ENCODE measurements at places on chromosomes 5 and 9.

GRCh38 chr9:112705768-112706427 lies 12.0 kb downstream of the INIP start:
- DNase-seq, result peak; percentile 32

DNA sequence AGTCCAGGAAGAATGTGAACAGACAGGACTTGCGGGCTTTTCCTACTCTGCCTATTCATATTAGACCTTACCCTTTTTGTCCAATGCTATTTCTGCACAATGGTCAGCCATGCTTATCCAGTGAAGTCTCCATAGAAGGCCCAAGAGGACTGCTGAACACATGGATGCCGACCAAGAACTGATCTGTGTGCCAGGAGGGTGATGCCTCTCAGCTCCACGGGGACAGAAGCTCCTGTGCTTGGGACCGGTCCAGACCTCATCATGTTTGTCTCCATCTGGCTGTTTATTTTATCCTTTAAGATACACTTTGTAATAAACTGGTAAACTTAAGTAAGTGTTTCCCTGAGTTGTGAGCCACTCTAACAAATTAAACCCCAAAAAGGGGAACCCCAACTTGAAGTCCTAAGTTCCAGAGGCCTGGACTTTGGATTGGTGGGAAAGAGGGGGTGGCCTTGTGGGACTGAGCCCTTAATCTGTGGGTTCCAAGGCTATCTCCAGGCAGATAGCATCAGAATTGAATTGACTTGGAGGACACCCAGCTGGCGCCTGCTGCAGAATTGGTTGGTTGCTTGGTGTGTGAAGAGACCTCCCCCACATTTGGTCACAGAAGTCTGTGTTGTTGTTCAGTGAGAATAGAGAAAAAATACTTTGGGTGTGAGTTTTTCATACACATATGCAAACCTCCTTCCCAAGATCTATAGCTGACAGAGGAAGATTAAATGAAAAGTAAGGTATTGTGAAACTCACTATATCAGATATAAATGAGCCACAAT lies 57.9 kb upstream of the ANKH start:
- DNase-seq, result no peak

GRCh38 chr5:87307796-87308423 lies 40.2 kb downstream of the RASA1 start:
- DNase-seq, result no peak

DNA sequence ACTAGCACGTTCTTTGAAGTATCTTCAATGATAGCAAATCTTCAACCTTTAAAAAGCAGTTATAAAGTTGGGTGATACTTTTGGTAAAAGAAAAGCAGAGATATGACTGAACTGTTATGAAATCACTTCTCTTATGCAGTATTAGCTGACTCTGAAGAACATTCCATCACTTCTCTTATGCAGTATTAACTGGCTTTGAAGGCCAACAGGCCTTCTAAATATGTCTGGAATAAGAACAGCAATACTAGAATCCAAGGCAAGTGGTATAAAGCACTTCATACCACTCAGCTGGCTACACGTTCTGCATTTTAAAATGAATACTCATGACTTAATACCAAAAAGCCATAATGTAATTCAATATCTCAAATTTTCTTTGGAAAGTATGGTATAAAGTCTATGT lies 17.3 kb downstream of the SKIC3 start:
- no peak for DNase-seq

GRCh38 chr9:98306384-98307145 lies 51.1 kb upstream of the TBC1D2 start:
- peak; percentile 98 for DNase-seq

GRCh38 chr9:110916403-110916802 lies 121.9 kb downstream of the LPAR1 start:
- no peak for DNase-seq

DNA sequence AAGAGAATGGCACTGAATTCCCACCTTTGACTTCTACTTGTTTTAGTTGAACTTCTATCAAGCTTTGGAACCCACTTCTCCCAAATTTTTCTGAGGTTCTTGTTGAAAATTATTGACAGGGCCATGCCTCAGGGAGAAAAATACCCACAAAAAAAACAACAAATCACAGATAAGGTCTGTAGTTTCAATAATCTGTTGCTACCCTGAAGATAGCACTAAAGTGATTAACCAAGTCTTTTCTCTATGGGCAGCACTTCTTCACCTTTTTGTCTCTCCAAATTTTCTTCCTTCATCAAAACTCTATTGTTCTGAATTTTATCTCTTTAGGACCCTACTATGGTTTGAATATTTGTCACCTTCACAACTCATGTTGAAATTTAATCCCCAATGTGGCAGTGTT lies 154.3 kb upstream of the FGF10 start:
- DNase-seq, result no peak

DNA sequence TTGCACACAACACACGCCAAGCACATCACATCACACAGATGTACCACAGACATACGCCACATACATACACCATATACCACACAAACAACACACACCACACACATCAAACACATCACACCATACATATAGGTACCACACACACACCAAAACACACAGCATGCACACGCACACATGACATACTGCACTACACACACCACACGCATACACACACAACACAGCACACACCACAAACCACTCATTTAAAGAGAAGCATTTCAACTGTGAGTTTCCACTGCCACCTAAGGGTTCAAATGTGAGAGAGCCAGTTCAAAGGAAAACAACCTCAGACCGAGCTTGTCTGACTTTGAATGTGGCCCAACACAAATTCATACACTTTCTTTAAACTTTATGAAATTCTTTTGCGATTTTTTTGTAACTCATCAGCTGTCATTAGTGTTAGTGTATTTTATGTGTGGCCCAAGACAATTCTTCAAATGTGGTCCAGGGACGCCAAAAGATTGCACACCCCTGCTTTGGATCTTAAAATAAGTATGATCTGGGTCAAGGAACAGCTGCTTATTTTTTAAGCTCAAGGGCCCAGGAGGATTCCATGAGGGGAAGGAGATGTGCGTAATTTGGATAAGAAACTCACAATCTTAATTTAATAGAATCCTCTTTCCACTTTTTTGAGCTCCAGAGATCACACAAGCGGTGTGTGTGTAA lies 494.6 kb downstream of the GADD45G start:
- peak; percentile 60 for DNase-seq

- no peak for DNase-seq
Measured at GRCh38 chr9:71353720-71354119, 232.3 kb upstream of the TRPM3 start.

- DNase-seq, result no peak
Measured at GRCh38 chr5:34721327-34721726, 65.2 kb downstream of the RAI14 start.

DNA sequence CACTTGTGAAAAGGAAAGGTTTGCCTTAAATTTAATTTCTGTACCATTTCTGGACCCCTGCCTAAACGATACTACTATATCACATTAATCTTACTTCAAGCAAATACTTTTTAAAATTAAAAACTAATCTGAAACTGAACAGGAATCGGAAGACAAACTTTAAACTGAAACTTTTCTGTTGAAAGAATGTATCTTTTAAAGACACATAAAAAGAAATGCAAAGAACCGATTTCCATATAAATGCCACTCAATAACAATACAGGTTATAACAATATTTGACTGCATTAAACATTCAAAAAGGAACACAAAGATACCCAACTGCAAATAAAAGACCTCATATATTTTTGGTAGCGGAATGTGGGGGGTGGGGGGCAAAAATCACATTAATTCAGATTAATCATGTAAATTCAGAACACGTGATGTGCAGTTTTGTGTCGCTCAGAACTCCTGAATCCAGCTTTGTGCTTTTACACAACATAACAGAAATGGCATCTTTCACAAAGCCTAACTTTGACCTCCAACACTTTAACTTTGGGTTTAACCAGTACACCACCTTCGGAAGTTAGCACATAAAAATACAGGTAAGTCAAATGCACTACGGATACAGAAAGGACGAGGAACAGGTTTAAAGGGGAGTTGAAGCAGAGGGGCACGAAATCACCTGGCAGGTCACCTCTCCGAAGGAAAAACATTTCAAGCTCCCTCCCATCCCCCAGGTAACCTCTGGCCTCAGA lies 925 bp downstream of the LIFR start:
- DNase-seq, result peak; percentile 44

DNA sequence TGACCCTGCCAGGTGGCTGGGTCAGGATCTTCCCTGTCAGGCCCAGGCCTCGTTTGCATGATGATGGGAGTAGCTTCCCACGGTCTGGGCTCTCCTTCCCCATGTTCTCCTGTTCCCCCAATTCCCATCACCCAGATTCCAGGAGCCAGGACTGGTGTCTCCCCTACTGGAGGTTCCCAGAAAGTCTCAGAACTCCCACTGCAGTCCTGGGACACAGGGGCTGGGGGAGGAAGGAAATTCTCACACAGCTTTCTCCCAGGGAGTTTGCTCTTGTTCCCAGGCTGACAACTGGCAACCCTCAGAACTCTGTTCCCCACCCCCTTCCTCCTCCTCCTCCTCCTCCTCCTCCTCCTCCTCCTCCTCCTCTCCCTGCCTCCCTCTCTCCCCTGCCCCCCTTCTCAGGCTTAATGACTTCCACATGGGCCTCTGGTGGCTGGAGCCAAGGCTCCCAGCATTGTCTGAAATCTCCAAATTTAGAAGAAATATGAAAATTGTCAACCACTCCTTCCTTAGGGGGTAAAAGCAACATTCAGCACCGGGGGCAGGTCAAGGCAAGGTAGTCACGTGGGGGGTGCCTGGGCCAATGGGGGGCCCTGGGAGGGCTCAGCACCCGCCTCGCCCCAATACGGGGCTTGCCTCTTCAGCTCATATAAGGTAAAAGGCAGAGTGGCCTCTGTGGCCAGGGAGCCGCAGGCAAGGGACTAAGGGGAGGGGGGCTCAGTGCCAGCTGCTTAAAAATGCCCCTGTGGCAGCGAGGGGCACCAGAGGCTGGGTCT lies 27.3 kb upstream of the IL17B start:
- DNase-seq, result no peak

GRCh38 chr9:10387282-10387681 lies 225.5 kb downstream of the PTPRD start:
- no peak for DNase-seq

DNA sequence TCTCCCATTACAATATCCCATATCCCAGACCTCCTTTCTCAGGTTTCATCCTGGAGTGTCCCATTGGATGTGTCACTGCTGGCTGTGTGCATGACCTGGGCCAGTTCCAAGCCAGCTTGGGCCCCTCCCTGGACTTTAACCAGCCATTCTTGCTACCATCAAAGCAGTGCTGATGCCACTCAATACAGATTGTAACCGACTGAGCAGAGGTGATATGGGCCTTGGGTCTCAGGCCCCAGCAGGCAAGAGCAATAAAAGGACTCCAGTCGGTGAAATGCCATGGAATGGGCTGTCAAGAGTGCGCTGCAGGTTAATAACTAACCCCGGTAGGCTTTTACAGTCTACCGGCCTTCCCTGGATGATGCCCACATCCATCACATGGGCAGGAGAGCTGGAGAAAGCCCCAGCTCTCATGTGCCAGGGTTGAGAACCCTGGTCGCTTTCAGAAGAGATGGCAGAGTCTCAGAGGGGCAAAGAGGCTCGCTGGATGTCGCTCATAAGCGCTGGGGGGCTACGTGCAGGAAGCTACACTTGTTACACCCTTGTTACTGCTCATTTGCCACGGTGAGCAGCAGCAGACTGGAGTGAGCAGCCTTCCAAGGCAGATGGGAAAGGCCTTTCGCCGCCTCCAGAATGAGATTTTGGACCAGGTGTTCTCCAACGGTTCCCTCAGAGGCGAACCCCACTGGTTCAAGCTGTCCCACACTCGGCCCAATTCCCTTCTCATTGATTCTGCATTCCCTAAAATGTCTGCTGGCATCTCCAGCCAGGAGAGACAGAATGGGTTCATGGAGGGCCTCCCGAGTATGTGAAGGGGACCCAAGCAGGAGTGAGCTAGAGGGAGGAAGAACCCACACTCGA lies 13.2 kb downstream of the EPB41L4B start:
- DNase-seq, result no peak

DNA sequence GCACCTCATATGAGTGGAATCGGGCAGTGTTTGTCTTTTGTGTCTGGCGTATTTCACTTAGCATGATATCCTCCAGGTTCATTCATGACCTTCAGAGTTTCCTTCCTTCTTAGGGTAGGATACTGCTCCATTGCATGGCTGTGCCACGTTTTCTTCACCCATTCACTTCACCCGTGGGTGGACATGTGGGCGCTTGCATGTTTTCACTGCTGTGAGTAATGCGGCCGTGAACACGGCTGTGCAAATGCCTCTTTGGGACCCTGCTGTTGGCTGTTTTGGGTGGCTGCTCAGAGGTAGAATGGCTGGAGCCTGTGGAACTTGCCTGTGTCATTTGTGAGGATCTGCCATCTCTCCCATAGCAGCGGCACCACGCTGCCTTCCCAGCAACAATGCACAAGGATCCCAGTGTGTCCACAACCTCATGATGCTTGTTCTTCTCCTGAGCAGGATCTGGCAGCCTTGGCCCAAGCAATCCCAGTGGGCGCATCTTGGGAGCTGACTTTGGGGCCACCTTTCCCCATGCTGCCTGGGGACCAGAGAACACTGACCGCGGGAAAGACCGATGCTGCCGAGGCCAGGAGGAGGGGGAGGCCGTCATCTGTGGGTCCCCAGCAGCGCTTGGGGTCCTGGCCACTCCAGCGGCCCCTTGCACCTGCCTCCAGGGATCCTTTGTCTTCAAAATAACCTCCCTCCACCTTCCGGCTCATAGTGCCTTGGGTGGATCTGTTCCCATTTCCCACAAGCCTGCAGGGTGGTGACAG lies 2.3 kb upstream of the SCGB3A1 start:
- DNase-seq, result no peak

GRCh38 chr9:95218773-95219172 lies 98.7 kb downstream of the FANCC start:
- DNase-seq, result no peak

DNA sequence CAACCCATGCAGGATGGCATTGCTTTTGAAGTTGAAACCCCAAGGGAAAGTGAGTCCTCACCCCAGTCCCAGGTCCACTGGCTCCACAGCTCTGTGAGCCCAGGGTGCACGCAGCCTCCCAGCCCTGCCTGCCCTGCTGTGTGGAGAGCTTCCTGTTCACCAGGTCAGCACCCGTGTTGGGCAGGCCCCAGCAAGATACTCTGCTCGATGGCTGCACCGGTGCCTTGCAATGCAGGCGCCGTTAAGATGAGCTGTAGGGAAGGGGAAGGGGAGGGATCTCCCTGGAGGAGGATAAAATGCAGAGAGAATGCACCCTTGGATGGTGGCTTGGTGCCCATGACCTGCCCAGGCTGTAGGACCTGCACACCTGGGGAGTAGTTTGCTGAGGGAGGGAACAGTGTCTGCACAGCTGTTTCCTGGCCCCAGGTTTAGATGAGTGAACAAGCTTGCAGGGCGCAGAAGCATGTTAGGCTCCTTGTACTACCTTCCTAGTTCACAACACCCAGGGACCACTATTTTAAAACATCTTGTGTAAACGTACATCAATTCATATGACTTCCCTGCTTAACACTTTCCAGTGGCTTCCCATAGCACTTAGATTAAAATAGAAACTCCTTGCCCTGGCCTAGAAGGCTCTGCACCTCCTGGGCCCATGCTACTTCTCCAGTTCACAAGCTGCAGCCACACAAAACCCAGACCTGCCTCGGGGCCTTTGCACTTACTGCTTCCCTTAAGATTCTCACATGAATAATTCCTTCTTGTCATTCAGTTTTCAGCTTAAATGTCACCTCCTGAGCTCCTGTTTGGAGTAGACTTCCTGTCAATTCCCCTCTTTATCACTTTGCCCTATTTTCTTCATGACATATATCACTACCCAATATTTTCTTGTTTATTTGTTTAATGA lies 19.6 kb downstream of the FAT2 start:
- no peak for DNase-seq

- no peak for DNase-seq
Measured at GRCh38 chr9:99058964-99059921, 45.7 kb upstream of the TGFBR1 start.

Measured in NCI-H2171 treated with DMSO at 0.1 percent for 48 hours (cell line).